ENCODE measurements at places on chromosomes 11 and 22. TPM values are rescaled to one million over a fixed set of nuclear protein-coding genes. Genes with fewer than 3 reads are reported as not detected.

PRODH gene
- 9.4 TPM for total RNA-seq

HMBS gene
- 18.4 TPM for total RNA-seq

PKDREJ gene
- total RNA-seq = not detected

OR6T1 gene
- not detected for total RNA-seq

FGF4 gene
- total RNA-seq = not detected

MAP6 gene
- total RNA-seq = 0.50 TPM

DENND6B gene
- 0.68 TPM for total RNA-seq

CHST1 gene
- 1.7 TPM for total RNA-seq
